ENCODE measurements at places on chromosomes 7 and 10.

DNA sequence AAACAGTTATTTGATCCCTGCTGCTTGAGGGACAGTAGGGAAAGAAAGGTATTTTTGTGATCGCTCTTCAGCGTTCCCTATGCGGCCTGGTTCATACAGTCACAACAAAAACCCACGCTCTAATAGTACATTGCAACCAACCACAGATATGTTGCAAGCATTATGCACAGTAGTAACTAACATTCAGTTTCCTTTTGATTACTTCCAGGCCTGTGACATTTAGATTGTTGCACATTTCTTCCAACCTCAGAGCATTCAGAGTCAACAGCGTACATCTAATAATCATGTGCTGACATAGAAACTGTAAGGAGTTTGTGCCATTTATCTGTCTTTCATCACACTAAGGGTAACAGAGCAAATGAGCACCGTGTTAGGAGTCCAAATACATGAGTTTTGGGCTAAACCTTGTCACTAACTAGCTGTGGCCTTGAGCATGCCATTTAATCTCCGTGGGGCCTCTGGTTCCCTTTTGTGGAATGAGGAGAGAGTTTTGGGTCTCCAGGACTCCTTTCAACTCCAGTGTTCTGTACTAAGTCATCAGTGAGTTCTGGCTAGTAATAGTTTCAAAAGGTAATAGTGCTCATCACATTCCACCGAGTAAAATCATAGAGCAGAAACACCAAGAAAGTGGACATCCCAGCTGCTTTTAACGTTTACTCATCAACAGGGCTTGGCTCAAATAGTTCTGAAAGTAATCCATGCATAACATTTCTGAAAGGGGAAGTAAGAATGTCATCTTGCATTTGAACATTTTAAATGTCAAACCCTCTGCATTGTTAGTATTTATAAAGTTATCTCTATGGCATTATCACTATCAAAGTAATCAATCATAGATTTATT lies 99.0 kb upstream of the FZD1 start:
- DNase-seq, result no peak

DNA sequence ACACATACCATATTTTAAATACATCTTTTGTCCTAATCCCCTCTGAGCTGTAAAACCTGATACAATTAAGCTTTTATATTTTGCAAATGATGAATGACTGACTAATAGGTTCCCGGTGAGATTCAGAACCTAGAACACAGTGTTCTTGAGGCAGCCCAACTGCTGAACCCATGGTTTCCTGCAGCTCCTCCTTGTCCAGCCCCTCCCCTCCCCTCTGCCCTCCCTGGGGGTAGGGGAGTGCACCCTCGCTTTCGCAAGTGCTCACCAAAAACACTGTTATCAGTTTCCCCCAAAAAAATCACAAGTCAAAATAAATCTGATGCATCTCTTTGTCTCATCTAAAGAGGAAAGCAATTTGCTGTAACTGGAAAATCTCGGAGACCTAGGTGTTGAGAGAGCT lies 602.8 kb downstream of the KCNMA1 start:
- DNase-seq, result no peak

- no peak for DNase-seq
Observed at GRCh38 chr7:143385891-143386781, 5.0 kb downstream of the ZYX start.

DNA sequence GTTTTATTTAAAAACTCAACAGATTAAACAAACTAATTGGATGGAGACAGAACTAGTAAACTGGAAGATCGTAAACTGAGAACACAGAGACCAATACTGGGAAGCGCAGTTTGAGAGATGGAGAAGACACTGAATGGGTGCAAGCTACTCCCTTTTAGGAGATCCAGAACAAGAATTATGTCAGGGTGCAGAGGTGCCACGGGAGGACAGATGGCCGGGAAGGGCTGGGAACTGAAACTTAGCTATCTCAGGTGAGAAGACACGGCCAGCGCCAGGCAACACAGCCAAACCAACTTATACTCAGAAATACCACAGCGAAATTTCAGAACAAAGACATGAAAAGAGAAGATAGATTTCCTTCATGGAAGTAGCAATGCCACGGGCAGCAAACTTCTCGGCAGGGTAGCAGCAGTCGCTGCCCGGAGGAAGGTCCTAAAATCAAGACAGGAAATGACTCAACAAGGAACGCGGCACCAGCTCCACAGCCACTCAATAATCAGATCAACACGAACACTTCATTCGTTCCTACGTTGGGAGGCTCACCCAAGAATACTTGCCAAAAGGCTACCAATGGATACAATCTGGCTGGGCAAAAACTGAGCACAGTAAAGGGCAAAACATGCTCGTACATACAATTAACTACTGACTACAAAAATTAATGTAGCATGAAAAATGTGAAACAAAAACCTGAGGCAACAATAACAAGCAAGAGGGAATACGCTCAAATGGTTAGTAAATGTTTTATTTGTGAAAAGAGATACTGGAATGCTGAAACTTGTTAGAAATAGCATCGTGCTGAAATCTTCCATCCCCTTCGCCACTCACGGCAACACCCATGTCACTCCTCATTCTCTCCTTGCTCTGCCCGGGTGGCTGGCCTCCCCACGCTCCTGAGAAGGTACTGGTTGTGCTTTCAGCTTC lies 2.2 kb upstream of the LRRC27 start:
- DNase-seq, result peak; percentile 54

DNA sequence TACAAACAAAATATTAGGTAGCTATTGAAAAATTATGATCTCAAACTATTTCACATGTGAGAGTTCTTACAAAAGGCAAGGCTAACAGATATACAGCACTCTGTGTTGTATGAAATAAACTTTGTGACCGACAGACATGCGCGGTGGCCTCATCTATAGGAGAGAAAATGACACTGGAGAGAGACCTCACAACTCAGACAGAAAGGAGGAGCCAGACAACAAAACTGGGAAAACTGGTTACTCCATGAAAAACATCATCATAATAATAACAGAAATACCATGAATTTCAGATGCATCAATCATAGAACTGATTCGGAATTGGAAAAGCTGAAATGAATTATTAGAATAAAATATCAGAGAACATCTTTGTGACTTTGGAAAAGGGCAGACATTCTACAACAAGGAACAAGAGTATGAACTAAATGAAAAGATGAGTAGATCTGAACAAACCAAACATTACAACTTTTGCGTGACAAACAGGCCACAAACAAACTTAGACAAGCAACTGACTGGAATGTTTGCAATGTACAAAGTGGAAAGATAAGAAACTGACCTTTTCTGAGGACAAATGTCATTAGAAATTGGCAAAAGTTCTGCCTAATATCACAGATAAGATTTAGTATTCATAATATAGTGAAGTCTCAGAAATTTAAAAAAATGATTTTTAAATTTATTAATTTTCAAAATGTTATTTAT lies 69.3 kb downstream of the TNS3 start:
- no peak for DNase-seq

DNA sequence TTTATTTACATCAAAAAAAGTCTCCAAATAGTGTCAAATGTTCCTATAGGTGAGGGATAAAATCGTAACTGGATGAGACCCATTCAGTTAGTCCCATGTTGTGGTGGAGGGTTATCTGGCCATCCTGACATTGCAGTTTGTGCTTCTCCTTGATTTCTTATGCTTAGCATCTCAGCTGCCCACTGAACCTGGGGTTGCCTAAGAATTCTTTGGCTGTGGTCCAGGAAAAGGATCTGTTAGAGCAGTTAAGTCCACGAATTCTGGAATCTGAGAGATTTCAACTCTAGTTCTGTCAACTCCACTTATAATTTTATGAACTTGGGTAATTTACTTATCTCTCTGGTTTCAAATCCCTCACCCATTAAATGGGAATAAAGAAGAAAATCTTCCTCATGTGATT lies 1673.4 kb downstream of the REEP3 start:
- no peak for DNase-seq

DNA sequence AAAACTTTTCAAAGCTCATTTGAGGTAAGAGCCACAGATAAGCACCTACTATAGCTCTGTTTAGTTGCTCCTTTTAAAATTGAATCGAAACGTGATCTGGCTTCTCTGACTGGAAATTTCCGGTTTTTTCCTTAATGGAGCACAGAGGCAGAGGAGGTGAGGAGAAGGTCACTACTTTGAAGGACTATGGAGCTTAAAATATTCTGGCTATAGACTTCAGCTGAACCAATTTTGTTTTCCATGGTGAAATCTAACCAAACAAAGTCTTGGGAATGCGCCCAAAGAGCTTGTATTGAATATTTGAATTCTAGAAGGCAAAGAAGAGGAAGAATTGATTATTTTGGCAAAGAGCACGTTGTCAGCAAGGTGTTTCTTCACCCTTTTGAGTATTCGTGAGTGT lies 711.1 kb downstream of the SUGCT start:
- no peak for DNase-seq

DNA sequence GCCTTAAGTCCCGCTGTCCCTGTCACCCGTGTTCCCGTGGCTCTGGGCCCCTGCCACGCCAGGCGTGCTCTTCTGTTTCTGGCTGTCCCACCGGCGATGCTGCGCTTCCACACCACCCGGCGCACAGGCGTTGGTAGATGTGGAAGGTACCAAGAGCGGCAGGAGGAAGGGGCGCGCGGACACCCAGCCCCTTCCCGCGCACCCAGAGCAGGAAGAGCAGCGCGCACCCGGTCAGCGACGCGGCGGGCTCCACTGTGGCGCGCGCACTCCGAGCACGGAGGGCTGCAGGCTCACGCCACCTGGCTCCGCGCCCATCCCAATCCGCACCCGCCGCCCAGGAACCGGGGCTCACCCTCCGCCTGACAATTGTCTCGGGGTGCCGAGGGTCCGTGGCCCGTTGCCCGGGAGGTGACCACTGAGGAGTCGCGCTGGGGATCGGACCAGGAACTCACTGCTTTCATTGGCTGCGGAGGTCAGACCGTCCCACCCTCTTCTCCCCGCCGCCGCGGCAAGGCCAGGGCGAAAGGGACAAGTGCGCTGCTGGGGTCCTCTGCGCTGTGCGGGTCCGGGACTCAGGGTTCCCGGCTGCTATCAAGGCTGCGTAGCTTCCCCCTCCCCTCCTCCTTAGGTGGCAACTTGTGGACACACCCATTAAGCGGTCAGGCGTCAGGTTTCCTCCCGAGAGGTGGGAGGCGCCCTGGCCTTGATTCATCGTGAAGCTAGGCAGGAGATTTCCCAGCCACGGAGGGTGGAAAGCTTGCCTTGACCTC lies 121.6 kb upstream of the ZNF92 start:
- DNase-seq, result peak; percentile 28

GRCh38 chr7:115805458-115805857 lies 225.1 kb downstream of the TFEC start:
- no peak for DNase-seq

Data from activated CD4-positive, alpha-beta T cell treated with anti-CD3 and anti-CD28 coated beads for 48 hours (primary cell).